ENCODE measurements at places on chromosomes 1 and 21. TPM values are rescaled to one million over a fixed set of nuclear protein-coding genes. Genes with fewer than 3 reads are reported as not detected.

The SPRR3 gene
- polyA plus RNA-seq, result 13.2 TPM

DNA sequence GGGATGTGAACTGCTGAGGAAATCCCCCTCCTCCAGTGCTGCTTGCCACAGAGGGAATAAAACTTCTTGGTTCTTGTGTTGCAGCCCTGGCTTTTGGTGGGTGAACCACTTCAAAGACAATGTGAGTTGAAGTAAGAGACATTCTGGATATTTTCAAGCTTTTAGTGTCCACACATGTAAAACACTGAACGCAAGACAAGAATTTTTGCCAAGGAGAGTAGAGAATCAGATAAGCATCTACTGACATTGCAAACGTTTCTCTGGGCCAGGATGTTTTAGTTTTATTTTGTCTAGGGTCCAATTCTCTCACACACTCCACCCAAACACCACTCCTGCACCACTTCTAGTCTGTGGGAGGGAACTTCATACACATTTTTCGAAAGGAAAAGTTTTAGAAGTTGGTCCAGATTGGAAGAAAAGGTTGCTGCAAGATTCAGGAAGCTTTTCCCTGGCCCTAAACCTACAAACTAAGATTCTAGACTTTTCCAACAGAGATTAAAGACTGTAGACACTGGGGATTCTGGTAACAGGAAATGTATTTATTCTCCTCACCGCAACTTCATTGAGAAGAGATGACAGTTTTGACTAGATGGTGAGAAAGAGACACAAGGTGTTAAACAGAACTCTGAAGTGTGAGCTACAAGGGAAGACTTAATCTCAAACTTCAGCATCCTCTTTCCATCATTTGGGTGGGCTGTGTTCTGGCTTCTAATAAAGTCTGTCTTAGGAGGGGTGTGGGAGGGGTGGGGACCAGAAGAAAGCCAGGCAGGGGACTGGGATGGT, 16.1 kb downstream of the FASLG start:
- no peak for DNase-seq
- H3K36me3 ChIP-seq, result no peaks in the 10 kb centered on the region
- no peaks in the 10 kb centered on the region for H3K4me1 ChIP-seq
- no peak overlapping the region for H3K27ac ChIP-seq

GRCh38 chr1:57616921-57617320, 193.1 kb upstream of the DAB1 start:
- no peaks in the 10 kb centered on the region for H3K36me3 ChIP-seq
- H3K4me3 ChIP-seq, result no peak overlapping the region
- no peaks in the 10 kb centered on the region for H3K4me1 ChIP-seq
- H3K27me3 ChIP-seq, result no peaks in the 10 kb centered on the region

GRCh38 chr1:214101828-214102227, 114.1 kb downstream of the PROX1 start:
- H3K4me3 ChIP-seq, result no peak overlapping the region
- no peaks in the 10 kb centered on the region for H3K4me1 ChIP-seq
- no peaks in the 10 kb centered on the region for H3K36me3 ChIP-seq
- H3K27me3 ChIP-seq, result no peaks in the 10 kb centered on the region
- DNase-seq, result no peak

DNA sequence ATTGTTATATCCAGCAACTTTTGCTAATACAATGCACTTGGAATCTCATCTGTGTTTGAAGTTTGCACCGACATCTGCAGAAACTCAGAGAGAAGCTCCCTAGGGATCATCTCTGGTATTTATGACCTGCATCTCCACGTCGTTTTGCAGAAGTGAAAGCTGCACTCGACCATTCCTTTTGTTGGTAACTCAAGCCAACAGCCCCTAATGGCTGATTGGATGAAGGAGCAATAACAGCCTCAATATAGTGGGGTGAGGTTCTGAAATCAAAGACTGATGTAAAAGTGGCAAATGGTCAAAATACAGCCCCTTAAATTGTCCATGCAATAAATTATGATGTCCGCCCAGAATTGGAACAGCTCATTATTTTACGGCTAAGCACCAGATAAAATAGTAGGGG, 344.2 kb upstream of the KAZN start:
- H3K4me3 ChIP-seq, result no peak overlapping the region
- no peaks in the 10 kb centered on the region for H3K36me3 ChIP-seq
- H3K27ac ChIP-seq, result no peak overlapping the region
